Nucleus accumbens (tissue), 56 donors: ENCODE measurements at places on chromosomes 13 and 19.

DNA sequence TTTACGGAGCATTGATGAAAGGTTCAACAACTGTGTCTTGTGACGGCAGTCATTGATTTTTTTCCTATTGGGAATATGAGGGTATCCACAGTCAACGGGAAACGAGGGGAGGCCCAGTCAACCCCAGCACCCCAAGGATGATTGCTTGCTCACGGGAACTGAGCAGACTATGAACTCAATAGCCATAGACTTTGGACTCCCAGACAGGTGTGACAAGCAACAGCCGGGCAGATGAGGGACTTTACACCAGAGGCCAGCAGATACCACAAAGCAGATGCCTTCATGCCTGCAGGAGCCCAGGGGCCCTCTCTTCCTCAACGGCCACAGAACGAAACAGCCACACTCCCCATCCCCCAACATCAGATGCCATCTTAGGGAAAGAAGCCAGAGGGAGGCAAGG lies 80.3 kb upstream of the FLT1 start:
- no peak for DNase-seq

- DNase-seq = no peak
These were observed 484.5 kb downstream of the LIG4 start for GRCh38 chr13:107730813-107731212.

DNA sequence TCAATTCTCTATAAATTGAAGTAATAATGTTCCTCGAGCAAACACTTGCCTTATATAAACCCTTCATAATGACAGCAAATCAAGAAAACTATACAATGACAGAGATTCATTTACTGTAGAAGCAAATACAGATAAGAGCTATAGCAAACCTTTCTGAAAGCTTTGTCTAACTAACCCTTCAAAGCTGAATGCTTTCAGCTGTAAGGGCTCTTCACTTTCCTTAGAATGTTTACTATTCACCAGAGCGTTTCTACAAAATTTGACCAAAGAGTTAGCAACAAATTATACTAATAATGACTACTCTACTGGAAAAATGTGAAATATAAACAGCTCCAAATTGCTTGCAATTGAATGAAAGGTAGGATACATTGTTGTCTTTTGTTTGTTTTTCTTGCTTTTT lies 218.1 kb downstream of the SLITRK5 start:
- no peak for DNase-seq

DNA sequence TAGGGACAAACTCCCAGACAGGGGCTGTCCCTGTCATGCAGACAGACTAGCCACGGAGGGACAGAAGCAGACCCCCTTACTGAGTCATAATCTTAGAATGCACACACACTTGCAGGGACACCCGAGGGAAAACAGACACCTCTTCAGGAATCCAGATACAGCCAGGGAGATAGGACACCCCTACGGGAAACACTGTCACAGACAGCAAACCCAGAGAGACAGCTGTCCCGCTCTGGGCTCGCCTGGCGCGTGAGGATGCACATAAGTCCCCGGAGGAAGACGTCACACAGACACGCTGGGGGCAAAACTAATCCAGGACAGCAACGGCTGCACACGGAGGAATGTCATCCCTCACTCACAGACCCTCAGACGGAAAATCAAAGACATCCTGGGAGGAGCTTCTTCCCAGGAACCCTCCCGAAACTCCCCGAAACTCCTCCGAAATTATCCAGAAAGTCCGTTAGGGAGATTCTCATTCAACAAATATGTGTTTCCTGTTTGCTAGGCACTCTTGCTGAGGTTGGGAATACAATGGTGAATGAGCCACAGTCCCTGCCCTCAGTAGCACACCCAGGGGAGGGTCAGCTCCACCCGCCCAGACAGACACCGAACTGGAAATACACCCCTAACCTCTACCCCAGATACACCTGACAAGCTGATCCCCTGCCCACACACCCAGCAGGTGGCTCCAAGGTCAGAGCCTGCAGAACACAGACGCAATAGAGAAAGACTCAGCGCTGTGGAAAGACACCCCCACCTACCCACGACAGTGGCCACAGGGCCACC lies 15.2 kb upstream of the TOMM40 start:
- no peak for DNase-seq

- DNase-seq = no peak
These were observed 223.8 kb downstream of the TDRD3 start for GRCh38 chr13:60620611-60621395.

DNA sequence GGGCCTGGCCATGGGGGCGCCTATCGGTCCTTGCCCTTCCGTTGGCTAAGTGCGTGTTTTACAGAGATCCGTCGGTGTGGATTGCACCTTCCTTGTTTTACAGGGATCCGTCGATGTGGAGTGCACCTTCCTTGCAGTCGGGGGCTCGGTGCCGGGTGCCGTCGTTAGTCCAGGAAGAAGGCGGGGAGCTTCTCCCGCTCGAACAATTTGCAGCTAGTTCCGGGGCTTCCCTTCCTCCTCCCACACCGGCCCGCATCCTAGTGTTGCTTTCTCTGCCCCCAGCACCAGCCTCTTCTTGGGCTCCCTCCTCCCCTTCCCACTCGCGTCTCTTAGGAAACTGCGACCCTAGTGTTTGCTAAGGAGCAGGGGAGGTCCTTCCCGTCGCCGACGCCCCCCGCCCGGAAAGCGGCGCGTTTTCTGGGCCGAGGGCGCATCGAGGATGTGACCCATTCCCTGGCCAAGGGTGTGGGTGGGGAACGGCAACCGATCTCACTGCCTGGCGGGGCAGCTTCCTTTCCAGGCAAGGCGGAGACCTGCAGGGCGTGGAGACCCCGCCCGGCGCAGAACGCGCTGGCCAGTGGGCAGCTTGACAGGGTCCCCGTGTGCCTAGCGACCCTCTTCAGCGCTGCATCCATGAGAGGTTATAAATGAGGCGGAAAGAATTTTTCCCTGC lies 75.7 kb upstream of the ZNF91 start:
- DNase-seq = no peak

DNA sequence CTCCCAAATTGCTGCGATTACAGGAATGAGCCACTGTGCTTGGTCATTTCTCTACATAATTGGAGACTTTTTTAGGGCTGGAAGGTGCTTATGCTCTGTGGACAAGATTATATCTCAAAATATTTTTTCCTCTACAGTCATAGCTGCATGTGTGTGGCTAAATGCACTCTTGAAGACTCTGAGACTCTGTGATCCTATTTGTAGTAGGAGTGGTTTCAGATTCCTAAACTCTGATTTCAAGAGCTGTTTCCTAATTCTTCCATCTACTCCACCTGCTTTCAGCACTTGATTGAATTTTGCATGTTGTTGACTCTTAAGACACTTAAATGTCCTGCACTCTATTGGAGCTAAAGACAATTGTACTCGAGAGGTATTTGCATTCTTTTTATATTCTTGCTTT lies 78.0 kb downstream of the KLF5 start:
- no peak for DNase-seq

DNA sequence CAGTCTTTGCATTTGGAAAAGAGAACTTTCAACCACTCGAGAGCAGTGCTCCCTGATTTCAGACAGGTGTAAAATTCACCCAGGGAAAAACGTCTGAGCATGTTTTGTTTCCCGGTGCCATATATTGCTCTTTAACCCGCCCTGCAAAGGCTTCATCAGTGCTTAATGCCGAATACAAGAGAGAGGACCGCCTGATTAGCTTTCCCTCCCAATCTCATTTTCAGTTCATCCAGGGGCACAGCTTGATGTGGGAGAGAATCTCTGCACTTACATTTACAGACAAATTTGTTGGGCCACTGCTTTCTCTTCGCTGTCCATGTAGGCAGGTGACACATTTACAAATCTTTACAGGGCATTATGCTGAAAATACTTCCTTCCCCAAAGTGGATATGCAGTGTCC lies 499.1 kb downstream of the LIG4 start:
- no peak for DNase-seq

GRCh38 chr13:24660023-24660741 lies 20.0 kb upstream of the ATP12A start:
- DNase-seq = no peak

DNA sequence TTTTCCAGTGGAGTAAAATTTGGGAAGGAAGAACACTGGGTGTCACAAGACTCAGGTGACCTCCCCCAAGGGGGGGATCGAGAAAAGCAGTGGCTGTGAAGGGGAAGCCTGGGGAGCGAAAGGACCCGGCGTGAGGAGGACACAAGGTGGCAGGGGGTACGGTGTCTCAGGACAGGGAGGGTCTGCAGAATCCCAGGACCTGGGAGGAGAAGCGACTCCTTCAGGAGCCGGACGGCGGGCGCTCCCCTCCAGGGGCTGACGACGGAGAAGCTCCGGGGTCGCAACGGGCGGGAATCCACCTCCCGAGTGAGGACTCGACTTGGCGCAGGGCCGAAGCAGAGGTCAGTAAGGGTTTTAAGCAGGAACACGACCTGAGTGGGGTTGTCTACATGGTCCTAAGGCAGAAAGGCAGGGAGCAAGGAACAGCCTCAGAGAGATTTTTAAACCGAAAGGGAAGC lies 529 bp downstream of the ZNF836 start:
- DNase-seq = no peak

- no peak for DNase-seq
These were observed 50.8 kb downstream of the MBD3L2B start for GRCh38 chr19:6970443-6970842.

- no peak for DNase-seq
These were observed 19.9 kb upstream of the GPR183 start for GRCh38 chr13:99327126-99327525.

DNA sequence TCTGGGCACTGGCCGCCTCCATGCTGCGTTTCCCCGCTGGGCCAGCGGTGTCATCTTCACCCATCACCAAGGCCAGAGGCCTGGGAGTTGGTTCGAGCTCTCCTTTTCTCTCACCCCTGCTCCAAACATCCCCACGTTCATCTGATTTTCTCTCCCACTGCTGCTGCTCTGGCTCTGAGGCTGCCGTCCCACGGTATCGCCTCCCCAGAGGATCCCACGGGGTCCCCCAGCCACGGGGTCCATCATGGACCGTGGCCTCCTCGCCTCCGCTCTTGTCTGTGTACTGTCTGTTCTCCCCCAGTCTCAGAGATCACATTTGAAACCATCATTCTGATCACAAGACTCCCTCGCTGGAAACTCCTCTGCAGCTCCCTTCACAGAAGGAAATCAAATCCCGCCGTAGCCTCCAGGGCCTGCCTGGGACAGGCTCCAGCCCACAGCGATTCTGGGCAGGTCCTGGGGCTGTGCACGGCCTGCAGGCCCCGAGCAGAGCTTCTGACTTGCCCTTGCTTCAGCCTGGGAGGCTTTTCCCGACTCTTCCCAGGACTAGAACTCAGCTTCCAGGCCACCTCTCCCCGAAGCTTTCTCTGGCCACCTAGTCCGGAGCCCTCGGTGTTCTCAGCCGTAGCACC lies 64.2 kb downstream of the SOX1 start:
- DNase-seq = no peak

DNA sequence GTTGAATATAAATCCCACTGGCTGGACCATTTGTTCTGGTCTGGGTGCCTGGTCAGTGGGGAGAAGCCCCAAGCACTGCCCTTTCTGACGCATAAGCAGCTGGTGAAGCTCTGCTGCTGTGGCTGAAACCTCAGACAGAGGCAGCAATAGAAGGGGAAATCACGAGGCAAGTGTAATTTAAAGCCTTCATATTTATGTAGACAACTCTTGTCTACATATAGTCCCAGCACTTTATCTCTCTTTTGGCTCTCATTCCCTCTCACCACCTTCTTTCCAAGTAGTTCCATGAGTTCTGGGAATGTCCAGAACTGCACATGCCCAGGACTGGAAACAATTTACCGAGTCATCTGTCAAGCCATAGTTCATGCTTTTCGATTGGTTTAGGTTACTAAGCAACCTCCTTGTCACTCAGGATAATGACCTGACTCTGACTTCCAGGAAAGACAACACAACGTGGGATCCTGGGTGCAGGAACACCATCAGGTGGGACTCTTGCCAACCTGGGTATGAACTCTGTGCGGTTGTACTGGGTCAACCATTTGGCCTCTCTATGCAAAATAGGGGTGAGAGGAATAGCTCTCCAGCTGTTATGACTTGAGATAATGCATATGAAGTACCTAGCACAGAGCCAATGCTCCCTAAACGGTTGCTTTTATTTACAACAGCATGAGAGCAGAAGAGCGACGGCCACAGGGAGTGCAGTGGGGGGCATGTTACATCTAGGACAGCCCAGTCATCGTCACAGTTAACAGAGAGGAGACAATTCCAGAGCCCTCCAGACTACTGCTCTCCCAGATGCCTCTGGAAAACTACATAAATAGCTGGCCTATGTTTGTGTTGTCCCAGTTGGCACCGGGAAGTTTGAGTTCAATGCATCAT lies 321.9 kb downstream of the FOXO1 start:
- no peak for DNase-seq

- no peak for DNase-seq
These were observed 6.5 kb downstream of the SYCE2 start for GRCh38 chr19:12912571-12912970.

- no peak for DNase-seq
These were observed 51.3 kb downstream of the CELF5 start for GRCh38 chr19:3275583-3276340.

- DNase-seq = no peak
These were observed 6.6 kb downstream of the FSTL3 start for GRCh38 chr19:682678-683320.

DNA sequence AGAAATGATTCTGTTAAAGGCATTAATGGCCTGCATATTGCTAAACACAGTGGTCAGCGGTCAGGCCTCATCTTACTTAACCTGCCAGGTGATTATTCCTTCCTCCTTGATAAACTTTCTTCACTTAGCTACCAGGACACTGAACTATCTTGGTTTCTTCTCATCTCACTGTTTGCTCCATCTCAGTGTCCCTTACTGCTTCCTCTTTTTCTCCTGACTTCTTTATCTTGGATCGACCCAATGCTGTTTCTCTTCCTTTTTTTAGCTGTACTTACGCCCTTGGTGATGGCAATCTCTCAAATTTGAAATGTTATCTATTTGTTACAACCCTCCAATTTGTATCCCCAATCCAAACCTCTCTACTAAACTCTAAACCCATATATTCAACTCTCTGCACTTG lies 7.8 kb upstream of the CLC start:
- no peak for DNase-seq
